ENCODE measurements at places on chromosomes 5 and 9.

GRCh38 chr5:176362233-176362490 lies 598 bp upstream of the KIAA1191 start:
- no peak for DNase-seq

DNA sequence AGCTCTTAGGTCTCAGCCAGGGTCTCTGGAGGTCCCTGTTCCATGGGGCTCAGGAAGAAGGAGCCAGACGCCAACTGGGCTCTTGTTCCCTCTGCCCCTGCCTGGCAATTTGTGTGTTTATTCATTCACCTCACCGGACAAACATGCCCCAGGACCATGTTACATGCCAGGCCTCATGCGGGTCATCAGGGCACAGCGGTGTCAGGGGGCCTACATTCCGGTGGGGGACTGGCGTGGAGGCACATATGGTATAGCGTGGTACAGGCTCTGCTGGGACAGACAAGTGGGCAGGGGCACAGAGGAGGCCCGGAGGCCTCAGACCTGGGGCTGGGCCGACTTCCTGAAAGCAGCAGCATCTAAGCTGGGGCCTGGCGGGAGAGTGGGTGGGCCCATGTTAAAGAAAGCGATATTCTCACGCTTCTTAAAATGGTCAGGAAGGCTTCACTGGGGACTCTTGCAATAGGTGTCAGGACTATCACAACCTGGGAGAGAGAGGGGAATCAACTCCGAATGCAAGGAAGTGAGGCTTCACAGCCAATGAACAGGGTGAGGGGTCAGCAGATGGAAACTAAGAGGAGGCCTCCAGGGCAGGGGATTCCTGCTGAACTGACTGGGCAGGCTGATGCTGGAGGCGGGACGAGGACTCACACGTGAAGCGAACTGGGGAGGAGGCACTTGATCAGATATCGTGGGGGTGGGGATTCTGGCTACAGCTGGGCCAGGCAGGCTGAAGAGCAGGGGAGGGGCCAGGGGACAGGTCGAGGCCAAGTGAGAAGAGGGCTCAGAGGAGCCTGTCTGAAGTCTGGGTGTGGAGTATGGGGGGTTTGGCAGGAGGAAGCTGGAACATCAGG lies 41.9 kb downstream of the NCS1 start:
- DNase-seq: no peak

GRCh38 chr9:135030566-135031226 lies 56.8 kb upstream of the OLFM1 start:
- DNase-seq: no peak

- no peak for DNase-seq
These were observed 52.7 kb downstream of the PLK2 start for GRCh38 chr5:58407042-58407719.

DNA sequence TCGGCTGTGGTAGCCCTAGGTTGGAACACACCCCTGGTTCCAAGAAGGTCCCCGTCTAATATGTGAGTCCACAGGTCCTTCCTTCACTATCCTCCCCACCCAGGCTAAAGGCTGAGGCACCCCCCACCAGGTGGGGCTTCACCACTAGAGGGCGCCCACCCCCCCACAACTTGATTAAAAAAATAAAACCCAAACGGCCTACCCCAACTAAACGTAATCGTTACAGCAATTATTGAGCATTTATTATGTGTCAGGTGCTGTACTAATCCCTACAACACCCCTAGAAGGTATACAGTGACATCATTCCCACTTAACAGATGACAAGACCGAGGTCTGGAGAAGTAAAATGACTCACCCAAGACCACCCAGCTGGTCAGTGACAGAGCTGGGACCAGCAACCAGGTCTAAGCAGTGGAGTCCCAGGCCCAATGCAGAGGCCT lies 65.0 kb downstream of the FGF18 start:
- DNase-seq: peak; percentile 24

GRCh38 chr9:127211983-127212382 lies 52.6 kb upstream of the GARNL3 start:
- DNase-seq: no peak

GRCh38 chr5:32572778-32573480 lies 12.4 kb upstream of the SUB1 start:
- DNase-seq: no peak

DNA sequence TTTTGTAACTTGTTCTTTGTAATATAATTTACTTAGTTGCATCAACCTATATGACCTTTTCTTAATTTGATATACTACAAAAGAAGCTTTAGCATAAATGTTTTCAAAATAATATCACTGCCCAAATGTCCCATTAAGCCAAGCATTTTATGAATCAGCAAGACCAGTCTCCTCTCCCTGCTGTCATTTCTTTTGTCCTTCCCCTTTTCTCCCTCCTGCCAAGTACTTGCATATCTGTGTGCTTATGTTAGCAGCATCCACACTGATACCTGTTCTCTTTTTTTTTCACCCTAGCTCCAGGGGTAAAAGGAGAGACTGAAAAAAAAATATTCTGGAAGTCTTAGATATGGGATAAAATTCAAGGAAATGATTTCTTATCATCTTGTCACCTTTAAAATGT lies 69.7 kb downstream of the ZSWIM6 start:
- DNase-seq: no peak

GRCh38 chr5:107549567-107549966 lies 121.2 kb downstream of the EFNA5 start:
- DNase-seq: no peak
